ENCODE measurements at places on chromosomes 7 and 10.

DNA sequence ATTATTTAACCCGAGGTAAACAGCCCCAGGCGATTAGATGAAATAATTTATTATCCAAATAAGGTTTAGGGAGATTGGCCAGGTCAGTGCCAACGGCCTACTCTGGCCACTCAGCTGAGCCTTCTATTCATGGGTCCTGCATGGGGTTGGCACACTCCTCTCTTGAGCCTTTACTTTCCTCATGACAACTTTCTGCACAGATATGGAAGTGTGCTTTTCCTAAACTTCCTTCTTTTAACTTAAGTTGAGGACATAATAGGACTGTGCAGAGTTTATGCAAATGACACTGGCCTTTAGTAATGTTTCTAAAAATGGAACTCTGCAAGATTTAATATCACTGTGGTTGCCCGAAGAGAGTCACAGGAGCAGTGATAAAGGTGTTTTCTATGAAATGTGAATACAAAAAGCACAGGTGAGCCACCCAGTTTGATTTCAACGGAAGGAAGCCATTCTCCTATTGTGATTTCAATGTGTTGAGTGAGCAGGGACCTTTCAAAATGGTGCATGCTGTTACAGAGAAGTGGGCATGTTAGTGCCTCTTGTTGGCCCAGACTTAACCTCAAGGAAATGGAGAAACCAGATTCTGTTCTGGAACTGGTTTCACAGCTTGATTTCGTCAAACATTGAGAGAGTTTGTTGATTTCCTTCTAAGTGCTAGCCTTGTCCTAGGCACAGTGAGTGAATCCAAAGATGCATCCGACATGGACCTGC lies 55.7 kb downstream of the LYZL2 start:
- DNase-seq = no peak

DNA sequence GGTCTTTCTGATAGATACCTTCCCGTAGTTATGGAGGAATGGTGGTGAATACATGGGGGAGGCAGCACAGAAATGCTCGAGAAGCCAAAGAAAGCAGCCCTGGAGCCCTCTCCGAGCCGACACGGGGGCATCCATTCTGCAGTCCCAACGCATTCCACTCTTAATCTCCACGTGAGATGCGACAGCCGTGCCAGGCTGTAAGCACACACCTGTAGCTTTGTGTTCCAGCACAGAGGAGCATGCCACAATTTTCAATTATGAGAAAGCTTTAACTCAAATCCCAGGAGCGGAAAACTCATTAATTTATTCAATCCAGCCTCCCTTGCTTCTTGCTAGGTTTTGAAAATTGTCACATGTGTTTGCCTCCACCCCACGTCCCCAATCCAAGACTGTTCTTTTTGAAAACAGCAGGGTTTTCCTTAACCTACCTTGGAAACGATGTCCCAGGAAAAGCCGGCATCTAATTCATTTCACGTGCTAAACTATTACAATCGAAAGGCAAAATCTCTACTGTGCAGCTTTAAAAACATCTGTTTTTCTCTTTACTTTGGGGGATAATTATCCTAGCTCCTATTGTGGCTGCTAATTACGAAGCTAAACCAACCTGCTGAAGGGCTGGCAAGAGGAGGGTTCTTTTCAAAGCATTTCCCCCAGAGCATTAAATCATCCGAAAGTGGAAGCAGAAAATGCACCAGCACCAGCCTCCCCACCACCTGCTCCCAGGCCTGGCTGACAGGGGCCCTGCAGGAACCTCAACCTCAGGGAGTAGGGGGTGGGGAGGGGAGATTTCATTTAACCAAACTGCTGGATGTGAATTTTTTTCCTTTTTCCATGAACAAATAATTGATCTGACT lies 56.0 kb upstream of the CHST15 start:
- no peak for DNase-seq

GRCh38 chr10:22605168-22605567 lies 109.2 kb downstream of the PIP4K2A start:
- DNase-seq = no peak

GRCh38 chr10:92757066-92757710 lies 67.4 kb downstream of the HHEX start:
- peak; percentile 32 for DNase-seq

DNA sequence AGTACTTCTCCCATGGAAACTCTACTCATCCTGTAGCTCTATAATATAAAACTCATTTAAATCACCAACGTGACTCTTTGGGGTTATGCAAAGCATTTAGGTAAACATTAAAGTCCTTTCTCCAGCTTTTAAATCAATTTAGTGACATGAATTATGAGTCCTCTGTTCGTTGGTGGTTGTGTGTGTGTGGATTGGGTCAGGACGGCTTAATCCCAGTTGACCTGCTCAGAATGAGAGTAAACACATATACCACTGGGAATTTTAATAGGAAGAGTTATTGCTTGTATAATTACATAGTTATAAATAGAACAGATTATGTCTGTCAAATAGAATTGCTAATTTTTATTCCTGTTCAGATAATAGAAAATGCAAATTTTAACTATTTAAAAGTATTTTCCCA lies 30.7 kb upstream of the ADCY1 start:
- no peak for DNase-seq

DNA sequence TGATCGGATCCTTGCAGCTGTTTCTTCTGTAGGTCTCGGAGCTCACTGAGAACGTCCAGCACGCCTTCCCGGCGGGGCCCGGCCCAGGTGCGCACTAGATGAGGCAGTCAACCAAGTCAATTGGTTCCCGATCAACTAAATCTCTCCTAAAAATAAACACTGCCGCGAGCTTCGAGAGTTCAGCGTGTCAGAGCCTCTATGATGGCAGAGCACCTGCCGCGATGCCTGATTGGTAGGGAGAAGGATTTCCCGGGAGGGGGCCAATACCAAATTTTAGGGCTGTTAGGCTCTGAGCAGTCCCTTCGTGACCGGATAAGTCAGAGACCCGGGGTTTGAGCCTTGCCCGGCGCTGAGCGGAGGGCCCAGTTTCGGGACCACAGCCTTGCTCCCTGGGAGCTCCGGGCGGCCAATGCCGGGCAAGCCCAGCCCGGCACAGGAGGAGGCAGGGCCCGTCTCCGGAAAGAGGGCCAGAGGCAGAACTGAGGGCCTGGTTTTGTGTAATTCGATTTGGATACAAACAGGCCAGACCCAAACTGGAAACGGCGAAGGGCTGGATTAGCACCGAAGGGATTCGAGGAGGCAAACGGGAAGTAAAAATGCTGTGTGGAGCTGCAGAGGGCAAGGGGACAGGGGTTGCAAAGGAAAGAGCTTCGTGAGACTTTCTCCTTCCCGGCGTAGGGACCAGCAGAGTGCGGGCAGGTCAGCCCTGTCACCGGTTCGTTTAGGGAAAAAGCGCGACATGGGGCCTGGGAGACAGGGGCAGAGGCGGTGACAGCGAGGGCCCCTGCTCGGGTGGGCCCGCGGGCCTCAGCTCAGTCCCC lies 569 bp downstream of the SLC26A5 start:
- DNase-seq = no peak

GRCh38 chr10:48547061-48547895 lies 57.6 kb downstream of the ARHGAP22 start:
- no peak for DNase-seq

GRCh38 chr7:99499371-99499720 lies 735 bp downstream of the ZNF394 start:
- no peak for DNase-seq

GRCh38 chr10:133473270-133473669 lies 19.5 kb downstream of the SCART1 start:
- no peak for DNase-seq

- DNase-seq = no peak
Measured at GRCh38 chr10:89478085-89478738, 57.2 kb downstream of the SLC16A12 start.

GRCh38 chr10:13224210-13224995 lies 9.8 kb downstream of the UCMA start:
- DNase-seq = no peak
